ENCODE measurements at places on chromosomes 6 and 20.

GRCh38 chr6:37691904-37692806 is 5.5 kb downstream of the MDGA1 start:
- DNase-seq = peak; percentile 68

- no peak for DNase-seq
Observed at GRCh38 chr6:158905277-158905676, 86.1 kb upstream of the EZR start.

- DNase-seq = peak; percentile 92
Observed at GRCh38 chr6:136290410-136291010, 864 bp upstream of the BCLAF1 start.

GRCh38 chr6:136510782-136511181 is 39.4 kb downstream of the MAP7 start:
- DNase-seq = no peak

GRCh38 chr20:1154226-1154625 is 30.6 kb downstream of the TMEM74B start:
- no peak for DNase-seq
